ENCODE measurements at places on chromosomes 7 and 10.

DNA sequence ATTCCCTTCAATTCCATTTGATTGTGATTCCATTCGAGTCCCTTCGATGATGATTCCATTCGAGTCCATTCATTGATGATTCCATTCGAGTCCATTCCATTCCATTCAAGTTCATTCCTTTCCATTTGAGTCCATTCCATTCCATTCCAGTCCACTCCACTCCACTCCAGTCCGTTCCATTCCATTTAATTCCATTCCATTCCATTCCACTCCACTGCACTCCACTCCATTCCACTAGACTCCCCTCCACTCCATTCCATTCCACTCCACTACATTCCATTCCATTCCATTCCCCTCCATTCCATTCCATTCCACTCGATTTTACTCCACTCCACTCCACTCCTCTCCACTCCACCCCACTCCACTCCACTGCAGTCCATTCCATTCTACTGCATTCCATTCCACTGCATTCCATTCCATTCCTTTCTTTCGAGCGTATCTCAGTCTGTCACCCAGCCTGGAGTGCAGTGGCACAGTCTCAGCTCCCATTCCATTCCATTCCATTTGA lies 115.7 kb downstream of the ZNF92 start:
- DNase-seq: no peak

- peak; percentile 9 for DNase-seq
Observed at GRCh38 chr7:91941450-91941849, 788 bp downstream of the AKAP9 start.

GRCh38 chr10:34131152-34131551 lies 683.9 kb downstream of the PARD3 start:
- no peak for DNase-seq

DNA sequence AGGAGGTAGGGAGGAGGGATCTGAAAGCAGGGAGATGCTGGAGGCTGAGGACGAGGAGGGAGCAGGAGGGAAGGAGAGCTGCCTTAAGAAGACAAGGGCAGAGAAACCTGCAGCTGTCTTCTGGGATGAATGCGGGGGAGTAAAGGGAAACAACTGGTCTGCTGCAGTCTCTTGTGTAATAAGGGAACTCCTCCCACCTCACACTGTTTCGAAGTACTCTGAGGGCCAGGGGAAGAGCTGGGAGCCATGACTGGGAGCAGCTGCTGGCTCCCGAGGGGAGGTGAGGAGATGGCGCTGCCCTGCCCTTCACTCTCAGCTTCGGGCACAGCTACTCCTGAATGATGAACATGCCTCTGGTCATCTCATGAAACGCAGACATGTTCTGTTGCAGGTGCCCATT lies 65.1 kb downstream of the CLEC2L start:
- DNase-seq: no peak

GRCh38 chr7:79319369-79319768 lies 134.1 kb downstream of the MAGI2 start:
- DNase-seq: no peak

- DNase-seq: no peak
Observed at GRCh38 chr7:18354108-18355085, 141.2 kb upstream of the HDAC9 start.

- no peak for DNase-seq
Observed at GRCh38 chr10:119221666-119222065, 14.3 kb downstream of the GRK5 start.

GRCh38 chr10:110643035-110643652 lies 992 bp upstream of the RBM20 start:
- no peak for DNase-seq

DNA sequence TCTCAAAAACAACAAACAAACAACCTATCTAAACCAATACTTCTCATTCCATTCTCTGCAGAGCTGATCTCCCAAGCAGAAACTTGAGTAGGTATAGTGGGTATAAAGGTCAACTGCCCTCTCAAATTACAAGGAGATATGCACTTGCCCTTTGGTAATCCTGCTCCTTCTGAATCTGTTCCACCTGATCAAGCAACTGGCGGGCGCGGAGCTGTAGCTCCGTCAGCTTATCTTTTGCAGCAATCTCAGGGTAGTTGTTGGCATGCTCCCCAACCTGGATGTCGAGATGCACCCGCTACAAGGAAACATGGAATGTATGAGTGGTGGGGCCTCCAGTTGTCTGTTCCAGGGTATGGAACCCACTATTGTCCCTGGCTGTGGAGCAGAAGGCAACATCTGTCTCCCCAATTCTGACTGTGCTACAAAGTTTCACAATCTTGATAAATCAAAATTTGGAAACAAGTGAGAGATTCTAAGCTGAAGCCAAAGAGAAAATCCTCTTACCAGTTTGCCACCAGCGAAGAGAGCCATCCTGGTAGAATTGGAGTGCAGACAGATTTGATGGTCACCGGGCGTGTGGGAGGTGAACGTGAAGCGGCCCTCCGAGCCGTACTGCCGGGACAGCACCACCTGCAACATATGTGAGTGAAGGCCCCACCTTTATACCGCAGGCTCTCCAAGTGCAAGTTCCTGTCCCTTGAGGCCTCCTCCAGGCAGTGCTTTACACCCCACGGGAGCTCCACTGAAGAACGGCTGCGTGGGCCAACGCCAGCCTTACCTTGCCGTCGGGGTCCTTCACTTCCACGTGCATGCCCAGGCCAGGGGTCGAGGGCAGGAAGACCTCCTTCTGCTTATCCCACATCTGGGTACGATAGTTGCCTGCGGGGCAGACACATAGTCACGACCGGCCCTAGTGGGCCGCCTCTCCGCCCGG lies 819 bp downstream of the TMED4 start:
- DNase-seq: peak; percentile 34

- no peak for DNase-seq
Observed at GRCh38 chr10:79433324-79434222, 11.9 kb downstream of the ZCCHC24 start.

GRCh38 chr7:78594156-78594555 lies 795.6 kb downstream of the PHTF2 start:
- no peak for DNase-seq

- DNase-seq: no peak
Observed at GRCh38 chr7:94314413-94315410, 80.0 kb upstream of the COL1A2 start.

- no peak for DNase-seq
Observed at GRCh38 chr7:26090927-26091519, 61.0 kb upstream of the NFE2L3 start.

DNA sequence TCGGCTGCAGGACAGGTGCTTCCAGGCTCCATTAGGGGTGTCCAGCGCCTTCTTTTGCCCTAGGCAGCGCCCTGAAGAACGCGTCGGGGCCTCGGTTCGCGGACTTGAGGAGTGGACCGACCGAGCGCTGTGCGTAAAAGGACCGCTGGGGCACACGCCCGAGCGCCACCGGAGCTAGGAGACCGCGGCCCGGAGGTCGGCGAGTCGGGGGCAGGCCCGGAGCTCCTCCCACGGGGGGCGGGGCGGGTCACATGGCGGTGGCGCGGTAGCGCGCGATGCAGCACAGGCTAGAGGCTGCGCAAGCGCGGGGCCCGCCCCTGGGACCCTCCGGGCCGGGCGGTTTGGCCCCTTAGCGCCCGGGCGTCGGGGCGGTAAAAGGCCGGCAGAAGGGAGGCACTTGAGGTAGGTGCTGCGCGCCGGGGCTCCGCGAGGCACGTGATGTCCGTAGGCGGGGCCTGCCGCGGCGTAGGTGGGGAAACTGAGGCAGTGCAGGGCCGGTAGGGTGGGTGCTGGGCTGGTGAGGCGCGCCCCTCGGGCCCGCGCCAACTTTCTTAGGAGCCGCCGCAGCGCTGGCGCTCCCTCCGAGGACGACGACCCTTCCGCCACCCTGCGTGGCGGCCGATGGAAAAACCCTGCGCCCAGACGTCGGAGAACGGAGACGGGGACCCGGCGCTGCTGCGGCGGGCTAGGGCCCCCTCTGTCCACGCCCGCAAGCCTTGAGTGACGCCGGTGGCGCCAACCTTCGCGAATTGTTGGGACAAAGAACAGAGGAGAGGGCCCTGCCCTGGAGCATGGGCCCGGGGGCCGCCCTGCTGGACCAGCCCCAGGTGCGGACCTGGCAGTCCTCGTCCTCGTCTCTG lies at the start of gene PRXL2A:
Gene PRXL2A, plus strand, starts transcription at position 310 of the 860 bp plus-strand sequence. CDS start 11,917 bp downstream, outside the sequence.
- peak; percentile 50 for DNase-seq

- no peak for DNase-seq
Observed at GRCh38 chr10:12389154-12389734, 39.9 kb downstream of the CAMK1D start.

GRCh38 chr10:94405406-94405805 lies 3.1 kb downstream of the TBC1D12 start:
- no peak for DNase-seq

DNA sequence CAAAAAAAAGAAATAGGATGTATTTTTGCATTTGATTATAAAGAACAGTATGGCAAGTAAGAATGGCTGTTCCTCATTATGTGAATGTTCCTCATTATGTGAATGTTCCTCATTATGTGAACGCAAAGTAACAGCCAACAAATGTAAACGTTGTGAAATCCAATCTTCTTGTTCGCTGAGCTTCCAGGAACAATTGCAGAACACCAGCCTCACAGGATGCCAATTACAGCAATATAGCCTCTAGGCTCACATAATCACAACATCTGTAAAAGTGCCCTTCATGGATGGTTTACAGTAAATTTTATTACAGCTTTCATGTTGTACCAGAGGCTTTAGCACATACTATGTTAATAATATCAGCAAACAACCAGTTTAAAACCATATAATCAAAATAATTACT lies 71.6 kb downstream of the THSD7A start:
- DNase-seq: no peak

DNA sequence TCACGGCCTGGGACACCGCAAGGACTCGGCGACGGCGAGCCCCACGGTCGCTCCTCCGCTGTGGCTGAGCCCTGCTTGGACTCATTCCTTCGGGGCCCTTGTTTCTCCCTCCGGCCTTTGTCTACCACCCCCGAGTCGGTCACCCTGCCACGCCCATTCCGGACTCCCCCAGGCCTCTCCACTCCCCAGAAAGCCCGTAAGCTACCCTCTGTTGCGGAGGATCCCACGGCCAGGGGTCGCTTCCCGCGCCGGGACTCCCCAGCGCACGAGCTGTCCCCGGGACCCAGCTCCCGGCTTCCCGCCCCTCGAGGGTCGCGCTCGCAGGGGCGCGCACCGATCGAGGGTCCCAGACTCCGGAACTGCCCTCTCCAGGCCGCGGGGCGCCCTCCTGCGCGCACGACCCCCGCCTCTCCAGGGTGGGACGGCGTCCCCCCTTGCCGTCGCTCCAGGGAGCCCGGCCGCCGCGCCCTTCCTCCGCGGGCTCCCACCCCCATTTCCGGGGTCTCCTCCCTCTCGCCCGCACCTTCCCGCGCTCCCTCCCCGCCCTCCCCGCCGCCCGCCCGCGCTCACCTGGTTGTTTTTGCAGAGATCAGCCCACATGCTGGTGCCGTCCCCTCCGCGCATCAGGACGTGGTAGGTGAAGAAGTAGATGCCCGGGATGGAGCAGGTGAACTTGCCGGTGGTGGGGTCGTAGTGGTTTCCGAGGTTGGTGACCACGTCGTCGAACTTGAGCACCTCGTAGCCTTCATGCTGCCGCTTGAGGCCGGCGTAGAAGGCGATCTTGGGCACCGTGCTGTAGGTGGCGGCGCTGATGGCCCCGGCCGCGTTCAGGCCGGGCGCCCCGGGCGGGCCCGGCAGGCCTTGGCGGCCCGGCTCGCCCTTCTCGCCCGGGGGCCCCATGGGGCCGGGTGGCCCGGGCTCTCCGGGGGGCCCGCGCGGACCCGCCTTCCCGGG lies 1.5 kb downstream of the C1QL3 start:
- no peak for DNase-seq

DNA sequence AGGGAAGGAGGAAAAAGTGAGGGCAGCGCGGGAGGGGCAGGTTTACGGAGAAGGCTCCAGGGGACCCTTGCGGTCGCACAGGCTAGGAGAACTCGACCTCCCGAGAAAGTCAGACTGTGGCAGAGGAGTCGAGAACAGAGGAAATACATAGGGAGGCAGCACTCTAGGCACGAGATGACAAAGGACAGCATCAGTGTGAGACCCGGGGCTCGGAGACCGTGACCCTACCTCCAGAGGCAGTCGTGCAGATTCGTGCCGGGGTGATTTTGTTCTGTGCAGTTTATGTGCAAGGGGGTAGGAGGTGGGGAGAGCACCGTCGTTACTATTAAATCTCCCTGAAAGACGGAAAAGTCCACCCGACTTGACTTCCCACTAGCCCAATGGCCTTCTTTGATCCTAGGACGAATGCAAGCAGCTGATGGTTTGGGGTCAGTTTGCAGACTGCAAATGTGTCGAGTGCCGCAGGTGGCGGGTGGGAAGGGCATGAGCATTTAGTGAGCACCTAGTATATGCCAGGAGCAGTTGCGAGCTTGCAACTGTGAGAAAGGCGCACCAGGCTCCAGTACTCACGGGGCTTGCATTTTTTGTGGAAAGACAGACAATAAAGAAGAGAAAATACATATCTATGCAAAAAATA lies 674 bp upstream of the OSBPL3 start:
- no peak for DNase-seq

GRCh38 chr10:52226197-52226847 lies 87.8 kb upstream of the DKK1 start:
- DNase-seq: no peak

- no peak for DNase-seq
Observed at GRCh38 chr7:144407266-144407931, 3.9 kb upstream of the NOBOX start.

GRCh38 chr7:134891696-134892678 lies 94.3 kb upstream of the AGBL3 start:
- no peak for DNase-seq

DNA sequence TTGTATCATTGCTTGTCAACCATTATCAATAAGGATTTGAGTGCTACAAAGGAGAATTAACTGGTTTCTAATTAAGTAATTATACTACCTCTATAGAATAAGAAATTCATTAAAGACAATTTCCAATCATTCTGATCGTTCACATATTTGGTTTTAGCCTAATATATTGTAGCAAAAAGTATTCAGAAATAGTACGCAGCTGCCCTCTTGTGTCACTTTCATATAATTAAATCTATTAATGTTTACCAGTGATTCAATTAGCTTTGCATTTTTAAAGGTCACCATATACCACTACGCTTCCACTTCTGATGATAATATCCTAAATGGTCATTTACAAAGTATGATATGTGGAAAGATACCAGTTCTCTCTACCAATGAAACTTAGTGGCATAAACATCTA lies 128.3 kb downstream of the NEBL start:
- DNase-seq: no peak

GRCh38 chr7:81845744-81846241 lies 75.9 kb upstream of the HGF start:
- DNase-seq: no peak

- DNase-seq: no peak
Observed at GRCh38 chr7:102077081-102077480, 209.6 kb upstream of the SH2B2 start.

DNA sequence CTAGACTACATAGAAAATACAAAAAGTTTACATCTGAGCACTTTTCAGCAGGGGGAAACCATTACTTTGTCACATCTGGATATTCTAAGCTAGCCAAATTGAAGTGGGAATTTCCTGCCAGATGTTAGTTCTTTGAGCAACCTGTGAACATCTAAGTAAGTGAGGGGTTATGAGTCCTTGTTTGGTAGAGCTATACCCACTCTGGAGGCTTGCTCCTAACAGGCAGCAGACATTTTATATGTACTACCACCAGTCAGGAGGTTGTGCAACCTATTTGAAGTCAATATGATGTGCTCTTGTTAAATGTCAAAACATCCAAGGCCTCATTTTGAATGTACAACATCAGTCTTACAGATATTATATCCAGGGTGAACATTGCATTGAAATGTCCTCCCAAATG lies 143.3 kb upstream of the KAT6B start:
- no peak for DNase-seq

All from effector memory CD4-positive, alpha-beta T cell (primary cell).